Spinal cord (tissue), 10 donors: ENCODE measurements at places on chromosomes 12 and 14.

GRCh38 chr14:104094056-104094708 is 8.7 kb downstream of the ASPG start:
- no peak for DNase-seq

- DNase-seq, result peak; percentile 20
These were observed 2.4 kb downstream of the KIF5A start for GRCh38 chr12:57552306-57552651.

DNA sequence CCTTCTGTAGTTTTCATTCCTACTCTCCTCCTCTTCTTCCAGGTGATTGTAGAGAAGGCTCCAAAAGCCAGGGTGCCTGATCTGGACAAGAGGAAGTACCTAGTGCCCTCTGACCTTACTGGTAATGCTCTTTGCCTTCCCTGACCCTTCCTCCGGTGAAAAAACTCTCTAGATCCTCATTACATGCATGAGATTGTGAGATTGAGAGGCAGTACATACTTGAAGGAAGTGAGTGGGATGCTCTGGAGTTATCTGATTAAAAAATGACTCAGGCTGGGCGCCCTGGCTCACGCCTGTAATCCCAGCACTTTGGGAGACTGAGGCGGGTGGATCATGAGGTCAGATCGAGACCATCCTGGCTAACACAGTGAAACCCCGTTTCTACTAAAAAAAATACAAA is 5.3 kb downstream of the GABARAPL1 start:
- no peak for DNase-seq

- DNase-seq, result no peak
These were observed 33.0 kb downstream of the FRMD6 start for GRCh38 chr14:51684760-51685159.

- no peak for DNase-seq
These were observed 293.5 kb downstream of the SLC6A15 start for GRCh38 chr12:84619053-84619571.

- DNase-seq, result no peak
These were observed 220.6 kb upstream of the RGS6 start for GRCh38 chr14:71711619-71712018.

DNA sequence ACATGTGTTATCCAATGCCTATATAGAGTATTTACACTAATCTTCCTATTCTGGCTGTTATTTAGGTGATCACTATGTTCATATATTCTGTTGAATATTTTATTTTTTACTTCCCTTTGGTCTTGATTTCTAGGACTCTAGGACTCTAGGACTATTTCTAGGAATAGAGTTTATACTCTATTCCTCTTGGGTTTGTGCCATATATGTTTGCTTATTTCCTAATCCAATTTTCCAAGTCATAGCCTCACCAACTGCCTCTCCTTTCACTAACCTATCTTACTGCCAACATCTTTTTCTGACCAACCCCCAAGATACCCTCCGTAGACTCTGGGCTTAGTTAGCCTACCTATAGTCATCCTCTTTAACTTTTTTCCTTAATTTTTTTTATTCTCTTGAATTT is 28.5 kb downstream of the ARF6 start:
- no peak for DNase-seq

DNA sequence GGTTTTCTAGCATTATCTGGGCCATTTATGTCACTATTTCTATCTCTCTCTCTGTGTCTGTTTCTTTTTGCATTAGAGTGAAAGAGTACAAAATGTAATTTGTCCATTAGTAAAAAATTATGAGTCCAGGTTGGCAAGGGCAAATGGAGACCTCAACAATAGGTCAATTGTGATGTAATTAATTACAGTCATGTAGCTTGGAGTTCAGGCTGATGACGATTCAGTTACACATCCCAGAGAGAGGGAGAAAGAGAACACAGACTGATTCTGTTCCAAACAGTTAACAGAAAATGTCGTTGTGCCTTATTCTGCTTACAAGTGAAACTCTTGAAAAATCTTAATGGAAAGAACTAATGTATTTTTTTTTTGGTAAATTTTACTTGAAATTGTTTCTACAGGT is 83.3 kb downstream of the ATXN7L3B start:
- no peak for DNase-seq

GRCh38 chr14:24196071-24197055 is 1.1 kb upstream of the TM9SF1 start:
- DNase-seq, result no peak

DNA sequence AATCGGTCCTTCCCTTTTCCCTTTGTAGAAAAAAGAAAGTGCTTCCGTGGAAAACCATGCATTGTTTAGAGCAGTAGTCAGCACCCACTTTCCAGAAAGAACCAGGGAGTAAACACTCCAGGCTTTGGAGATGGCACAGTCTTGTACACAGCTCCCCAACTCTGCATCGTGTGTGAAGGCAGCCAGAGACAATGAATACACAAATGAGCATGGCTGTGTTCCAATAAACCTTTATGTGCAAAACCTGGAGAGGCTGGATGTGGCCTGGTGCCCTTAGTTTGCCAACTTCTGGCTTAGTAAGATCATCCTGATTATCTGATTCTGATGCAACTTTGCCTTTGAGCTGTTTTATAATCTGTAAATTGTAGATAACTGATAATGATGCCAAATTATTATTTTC is 463.4 kb upstream of the TMEM132C start:
- no peak for DNase-seq

DNA sequence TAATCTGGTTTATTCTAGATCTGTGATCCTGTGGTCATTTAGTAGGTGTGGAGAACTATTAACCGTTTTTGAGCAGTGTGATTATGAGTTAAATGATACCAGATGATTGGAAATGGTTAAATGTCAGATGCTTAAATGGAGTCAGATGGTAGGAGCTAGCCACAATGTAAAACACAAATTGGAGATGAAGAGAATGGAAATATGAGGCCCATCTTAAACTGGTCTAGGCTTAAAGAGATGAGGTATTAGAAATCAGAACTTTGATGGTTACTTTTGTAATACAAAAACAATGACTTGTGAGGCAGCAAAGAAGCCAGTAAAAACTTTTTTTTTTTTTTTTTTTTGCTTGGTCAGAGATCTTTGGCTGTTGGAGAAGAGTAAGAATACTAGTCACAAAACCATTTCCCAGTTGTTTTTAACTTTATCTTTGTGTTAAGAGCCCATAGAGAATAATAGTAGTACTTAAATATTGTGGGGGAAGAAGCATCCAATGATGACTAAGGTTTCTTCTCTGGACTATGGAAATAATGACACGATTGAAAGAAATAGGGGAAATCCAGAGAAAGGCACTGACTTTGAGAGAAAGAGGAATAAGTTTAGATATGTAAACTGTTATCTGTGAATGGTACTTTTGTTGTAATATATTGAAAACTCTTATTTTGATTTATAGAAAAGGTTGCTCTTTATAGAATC is 95.9 kb downstream of the WNK1 start:
- DNase-seq, result no peak

DNA sequence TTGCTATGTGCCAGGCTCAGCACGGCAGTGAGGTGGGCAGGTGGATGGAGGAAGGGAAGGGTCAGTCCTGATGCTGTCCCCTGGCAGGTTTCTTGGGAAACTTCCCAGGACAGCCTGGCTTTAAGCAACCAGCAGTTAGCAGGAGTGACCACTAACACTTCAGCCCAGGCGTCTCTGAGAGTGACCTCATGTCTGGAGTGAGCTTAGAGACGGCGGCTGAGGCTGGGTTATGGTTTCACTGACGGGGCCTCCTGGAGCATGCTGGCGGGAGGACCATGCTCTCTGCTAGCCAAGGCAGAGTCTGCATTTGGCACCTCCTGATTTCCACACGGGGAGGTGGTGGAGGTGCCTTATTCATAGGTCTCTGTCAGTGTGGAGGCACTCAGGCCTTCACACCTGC is 2.5 kb downstream of the HHIPL1 start:
- DNase-seq, result no peak

DNA sequence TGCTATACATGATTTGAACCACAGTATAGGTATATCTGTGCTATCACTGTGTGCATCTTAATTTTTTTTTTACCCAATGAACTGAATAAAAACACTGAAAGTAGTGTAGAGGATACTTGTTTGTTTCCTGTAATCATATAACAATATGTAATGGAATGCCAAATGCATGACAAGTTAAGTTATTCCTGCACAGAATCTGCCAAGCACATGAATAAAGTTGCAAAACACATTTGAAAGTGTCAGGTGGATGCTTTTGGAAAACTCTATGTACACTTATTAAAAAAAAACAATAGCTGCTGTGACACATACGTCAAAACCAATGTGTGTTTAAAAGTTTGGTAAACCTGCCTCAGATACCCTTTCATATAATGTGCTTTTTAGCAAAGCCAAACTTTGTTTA is 1638.1 kb upstream of the SEL1L start:
- DNase-seq, result no peak

DNA sequence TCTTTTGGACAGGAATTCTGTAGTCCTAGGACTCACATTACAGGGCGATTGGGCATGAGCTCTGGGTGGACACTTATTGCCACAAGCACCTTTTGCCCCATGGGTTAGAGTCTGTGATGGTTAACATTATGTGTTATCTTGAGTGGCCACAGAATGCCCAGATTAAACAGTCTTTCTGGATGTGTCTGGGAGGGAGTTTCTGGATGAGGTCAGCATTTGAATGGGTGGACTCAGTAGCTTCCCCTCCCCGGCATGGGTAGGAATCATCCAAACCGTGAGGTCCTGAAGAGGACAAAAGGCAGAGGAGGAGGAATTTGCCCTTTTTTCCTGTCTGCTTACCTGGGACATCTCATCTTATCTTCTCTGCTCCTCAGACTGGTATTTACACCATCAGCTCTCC is 85.6 kb downstream of the BMP4 start:
- no peak for DNase-seq

- DNase-seq, result no peak
These were observed 109.4 kb downstream of the RFLNA start for GRCh38 chr12:124404162-124404784.

DNA sequence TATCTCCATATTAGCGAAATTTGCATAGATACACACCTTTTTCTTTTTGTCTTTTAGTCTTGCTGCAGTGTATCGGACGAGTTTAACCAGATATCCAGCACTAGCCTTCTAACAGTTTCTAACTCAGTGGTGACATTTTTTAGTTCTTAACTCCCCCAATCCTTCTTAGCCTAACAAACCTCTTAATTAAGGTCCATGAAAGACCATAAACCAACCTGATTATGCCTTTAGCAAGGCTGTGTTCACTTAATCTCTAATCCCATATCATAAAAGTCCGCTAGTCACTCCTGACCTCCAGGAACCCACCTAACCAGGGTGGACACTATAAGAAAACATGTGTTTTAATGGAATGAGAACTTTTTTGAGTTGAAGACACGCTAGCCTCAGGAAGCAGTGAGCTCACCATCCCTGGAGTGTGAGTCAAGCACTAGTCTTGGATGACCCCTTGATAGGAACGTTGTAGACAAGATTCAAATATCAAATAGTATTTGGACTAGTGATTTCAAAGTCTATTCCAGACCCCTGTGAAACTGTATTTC is 9.5 kb downstream of the CDKN1B start:
- DNase-seq, result no peak

DNA sequence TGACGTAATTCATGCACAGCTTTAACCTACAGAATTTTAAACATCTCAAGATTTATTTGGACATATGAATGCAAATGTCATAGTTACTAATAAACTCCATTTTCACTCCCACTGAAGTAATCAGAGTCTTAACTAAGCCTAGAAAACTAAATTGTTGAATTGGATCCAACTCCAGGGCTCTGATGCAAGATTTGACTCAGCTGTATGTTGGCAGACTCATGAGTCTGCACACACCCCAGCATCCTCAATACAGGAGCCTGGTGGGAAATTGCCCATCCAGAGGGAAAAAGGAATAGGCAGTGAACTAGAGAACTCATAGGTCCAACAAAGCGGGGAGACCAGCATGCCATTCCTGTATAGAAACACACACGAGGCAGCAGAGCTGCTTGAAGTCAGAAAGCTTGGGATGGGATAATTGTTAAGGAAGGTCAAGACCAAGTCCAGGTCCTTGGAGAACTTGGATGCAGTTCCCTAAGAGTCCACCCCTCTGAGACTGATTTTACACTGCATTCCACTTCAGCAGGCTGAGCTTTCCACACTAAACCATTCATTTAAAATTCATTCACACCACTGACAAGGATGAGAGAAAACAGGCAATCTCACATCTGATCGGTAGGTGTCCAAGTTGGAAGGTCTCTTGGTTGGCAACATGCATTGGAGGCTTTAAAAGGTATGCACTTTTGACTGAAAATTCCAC is 14.4 kb downstream of the TMTC1 start:
- no peak for DNase-seq

DNA sequence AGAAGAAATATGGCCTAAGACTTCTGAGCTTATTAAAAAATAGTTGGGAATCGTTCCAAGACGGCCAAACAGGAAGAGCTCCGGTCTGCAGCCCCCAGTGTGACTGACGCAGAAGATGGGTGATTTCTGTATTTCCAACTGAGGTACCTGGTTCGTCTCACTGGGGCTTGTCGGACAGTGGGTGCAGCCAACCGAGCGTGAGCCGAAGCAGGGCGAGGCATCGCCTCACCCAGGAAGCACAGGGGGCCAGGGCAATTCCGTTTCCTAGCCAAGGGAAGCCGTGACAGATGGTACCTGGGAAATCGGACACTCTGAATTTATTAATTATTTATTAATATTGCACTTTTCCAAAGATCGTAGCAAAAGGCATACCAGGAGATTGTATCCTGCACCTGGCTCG is 857.8 kb downstream of the C12orf50 start:
- no peak for DNase-seq

- no peak for DNase-seq
These were observed 34.8 kb downstream of the ISCA2 start for GRCh38 chr14:74528406-74528805.

- DNase-seq, result peak; percentile 82
These were observed 217.7 kb downstream of the AACS start for GRCh38 chr12:125282921-125283320.

DNA sequence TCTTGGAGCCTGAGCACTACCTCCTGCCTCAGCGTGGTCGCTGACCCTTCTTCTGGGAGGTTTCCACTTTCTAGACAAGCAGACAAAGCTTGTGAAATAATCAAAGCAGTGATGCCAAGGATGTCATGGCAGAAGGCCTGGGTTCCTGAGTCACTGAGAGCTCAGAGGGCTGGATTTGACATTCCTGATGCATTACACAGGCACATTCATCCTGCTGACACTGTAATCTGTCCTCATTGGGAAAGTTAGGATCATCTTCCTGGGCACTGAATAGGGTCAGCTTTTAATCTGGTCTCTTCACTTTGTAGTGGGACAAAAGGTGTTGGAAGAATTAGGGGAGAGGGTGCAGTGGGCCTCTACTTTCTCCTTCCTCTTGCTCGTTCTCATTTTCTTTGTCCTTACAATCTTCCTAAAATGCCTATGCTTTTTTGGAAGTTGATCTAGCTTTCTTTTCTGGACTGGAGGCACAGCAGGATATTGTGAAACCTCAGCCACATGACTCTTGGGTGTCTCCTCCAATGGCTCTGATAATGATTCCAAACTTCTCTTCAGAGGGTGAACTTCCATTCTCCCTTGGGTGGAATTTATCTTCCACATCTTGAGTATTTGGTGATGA is 29.6 kb downstream of the EEA1 start:
- no peak for DNase-seq

DNA sequence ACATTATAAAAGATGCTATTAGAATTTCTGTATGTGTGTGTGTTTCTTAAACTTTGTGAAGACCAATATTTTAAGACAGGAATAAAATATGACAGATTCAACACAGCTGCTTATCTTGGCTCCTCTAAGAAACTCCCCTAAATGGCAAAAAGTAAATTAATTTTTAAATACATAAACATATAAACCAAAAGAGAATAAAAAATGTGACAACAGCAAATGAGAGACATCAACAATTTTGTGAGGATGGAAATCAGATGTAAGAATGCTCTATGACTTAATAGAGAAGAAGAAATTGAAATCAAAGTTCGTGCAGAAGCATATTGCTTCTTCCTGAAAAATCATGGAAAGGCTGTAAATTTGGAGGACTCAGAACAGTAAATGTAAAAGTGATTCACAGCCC is 1083.8 kb downstream of the FLRT2 start:
- no peak for DNase-seq
